ENCODE measurements at places on chromosomes 3 and 15.

- no peak for DNase-seq
Observed at GRCh38 chr3:11996480-11996879, 7.7 kb upstream of the SYN2 start.

DNA sequence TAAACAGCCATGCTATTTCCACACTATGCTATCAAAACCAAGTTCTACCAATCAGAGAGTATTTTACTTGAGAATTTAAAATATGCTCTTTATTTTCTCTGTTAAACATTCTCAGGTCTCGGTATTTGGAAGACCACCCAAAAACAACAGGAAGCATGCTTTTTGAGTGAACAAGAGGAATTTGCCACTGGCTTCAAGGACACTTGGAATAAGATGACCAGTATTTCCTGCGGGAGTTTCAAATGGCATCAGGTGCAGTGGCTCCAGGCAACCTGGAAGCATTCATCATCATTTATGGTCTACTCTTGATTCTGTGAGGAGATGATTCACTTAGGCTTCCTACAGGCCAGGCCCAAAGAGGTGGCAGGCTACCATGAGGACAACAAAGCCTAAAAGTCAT lies 305.7 kb upstream of the ATP11B start:
- DNase-seq, result peak; percentile 11

DNA sequence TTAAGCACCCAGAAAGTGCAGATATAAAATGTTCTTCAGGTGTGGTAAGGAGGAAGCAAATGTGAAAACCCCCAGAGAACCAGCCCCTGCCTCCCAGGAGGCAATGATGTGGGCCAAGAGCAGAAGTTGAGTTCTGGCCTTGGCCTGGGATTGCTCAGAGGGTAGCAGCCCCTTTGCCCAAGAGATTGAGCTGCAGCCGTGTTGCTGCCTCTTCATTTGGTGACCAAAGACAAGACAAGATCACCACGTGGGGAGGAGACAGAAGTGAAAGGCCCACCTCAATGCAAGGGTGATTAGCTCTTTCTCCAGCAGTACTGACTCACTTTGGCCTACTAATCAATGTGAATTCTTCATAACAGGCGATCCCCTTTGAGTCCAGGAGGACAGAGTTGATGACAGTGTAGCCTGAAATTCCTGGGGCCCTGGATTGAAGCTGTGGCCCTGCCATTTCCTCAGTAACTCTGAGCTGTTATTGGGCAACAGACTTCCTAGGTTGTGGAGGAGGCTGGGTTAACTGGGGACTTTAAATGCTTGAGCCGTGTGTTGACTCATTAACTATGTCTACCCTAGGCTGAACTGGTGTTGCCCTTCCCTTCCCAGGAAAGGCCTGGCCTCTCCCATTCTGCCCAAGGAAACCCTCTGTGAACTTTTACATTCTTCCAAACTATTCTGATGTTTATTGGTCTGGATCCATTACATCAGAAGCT lies 86.5 kb downstream of the ST6GAL1 start:
- DNase-seq, result peak; percentile 20

- peak; percentile 51 for DNase-seq
Observed at GRCh38 chr3:147737376-147737775, 328.2 kb downstream of the ZIC1 start.

- no peak for DNase-seq
Observed at GRCh38 chr3:188589071-188589470, 435.1 kb downstream of the LPP start.

DNA sequence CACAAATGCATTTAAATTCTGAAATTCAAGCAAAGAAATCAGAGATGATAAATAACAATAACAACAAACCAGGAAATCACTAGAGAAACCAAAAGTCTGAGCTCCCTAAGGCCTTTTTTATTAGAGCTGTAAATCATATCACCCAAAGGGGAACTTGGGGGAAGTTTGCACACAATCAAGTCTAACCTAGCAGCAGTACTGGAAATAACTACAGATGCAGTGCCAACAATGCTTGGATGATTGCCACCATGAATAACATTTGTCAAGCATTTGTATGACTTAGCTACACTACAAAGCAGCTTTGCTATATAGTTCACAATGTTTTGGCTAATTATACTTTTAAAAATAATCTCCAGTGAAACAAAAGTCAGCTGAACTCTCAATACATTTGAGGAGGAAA lies 27.8 kb downstream of the SHQ1 start:
- peak; percentile 74 for DNase-seq

DNA sequence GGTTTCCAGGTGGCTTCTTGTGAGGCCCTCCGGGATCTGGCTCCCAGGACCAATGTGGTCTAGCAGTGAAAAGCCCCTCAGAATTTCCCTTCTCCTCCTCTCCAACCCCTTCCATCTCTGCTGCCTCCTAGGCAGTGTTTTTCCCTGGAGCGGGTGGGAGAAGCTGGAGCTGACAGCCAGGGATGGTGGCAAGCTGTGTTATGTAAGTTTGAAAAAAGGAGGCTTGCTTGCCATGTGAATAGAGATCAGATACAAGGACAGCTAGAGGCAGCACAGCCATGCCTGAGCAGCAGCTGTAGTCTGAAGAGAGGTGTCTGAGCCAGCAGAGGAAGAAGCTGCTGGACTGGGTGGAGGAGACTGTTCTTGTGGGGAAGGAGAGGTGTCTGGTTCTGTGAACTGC lies 20.6 kb downstream of the SNAPC5 start:
- DNase-seq, result no peak

DNA sequence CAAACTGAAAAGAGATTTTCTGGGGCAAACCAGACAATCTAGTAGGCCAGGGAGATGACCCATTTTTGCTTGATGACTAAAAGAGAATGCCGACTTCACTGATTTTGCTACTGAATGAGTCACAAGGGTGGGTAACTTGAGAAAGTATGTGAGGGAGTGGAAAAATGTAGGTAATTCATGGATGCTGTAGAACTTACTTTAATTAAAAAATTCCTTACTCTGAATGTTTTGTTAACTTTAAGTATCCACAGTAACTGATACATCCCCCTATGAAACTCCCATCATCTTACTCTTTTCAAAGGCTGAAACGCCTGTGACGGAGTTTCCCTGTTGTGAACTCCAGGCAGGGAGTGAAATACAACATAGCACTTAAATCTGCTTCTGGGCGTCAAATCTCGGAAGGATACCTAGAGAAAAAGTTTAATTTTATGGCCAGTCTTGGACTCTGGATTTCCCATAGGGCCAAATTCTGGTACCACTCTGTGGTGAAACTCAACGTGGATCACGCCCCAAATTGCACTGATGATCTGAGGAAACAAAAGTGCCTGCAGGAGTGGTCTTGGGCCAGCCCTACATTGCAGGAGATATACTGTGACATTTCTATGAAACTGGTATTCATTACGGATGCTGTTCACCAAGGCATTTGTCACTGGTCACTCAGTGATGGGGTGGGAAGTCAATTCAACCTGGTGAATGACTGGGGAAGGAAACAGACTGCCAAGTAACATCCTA lies 24.0 kb downstream of the GOLIM4 start:
- DNase-seq, result peak; percentile 90

GRCh38 chr3:55484191-55484689 lies 2.9 kb downstream of the WNT5A start:
- DNase-seq, result no peak

GRCh38 chr15:82105451-82106215 lies 59.8 kb upstream of the MEX3B start:
- DNase-seq, result peak; percentile 89

DNA sequence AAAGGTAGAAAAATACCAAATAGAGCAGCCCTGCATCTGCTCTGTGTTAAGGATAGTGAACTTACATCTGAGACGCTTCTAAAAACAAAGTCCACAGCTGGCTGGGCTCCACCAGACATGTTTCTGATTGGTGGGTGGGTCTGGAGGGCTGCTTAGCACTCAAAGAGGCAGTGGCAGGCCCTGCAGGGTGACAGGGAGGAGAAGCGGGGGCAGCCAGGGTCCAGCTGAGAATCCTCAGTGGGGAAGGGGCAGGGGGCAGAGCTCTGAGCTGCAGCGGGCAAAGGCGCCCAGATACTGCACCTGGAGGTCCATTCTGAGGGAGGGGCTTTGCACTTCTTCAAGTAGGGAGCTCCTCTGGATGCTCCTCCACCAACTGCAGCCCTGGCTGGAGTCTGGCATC lies 28.1 kb downstream of the PRR23E start:
- DNase-seq, result no peak

- no peak for DNase-seq
Observed at GRCh38 chr15:69467636-69468035, 15.0 kb downstream of the RPLP1 start.

DNA sequence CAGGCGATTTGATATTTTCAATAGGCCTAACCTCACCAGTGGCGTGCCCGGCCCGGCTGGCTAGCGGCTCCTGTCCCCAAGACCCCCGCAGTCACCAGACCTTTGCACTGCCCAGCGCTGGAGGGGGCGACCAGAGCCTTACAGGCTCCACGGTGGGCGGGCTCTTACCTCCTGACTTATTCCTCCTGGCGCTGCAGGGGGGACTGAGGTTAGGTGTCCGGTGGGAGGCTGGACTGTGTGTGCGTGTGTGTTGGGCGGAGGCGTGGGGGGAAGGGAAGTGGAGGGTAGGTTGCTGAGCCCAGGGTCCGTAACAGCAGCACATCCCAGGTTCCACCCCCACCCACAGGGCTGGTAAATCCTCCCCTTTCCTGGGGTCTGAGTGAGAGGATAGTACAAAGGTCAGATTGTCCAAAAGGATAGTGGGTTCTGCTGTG lies 27.5 kb upstream of the THRB start:
- DNase-seq, result no peak

DNA sequence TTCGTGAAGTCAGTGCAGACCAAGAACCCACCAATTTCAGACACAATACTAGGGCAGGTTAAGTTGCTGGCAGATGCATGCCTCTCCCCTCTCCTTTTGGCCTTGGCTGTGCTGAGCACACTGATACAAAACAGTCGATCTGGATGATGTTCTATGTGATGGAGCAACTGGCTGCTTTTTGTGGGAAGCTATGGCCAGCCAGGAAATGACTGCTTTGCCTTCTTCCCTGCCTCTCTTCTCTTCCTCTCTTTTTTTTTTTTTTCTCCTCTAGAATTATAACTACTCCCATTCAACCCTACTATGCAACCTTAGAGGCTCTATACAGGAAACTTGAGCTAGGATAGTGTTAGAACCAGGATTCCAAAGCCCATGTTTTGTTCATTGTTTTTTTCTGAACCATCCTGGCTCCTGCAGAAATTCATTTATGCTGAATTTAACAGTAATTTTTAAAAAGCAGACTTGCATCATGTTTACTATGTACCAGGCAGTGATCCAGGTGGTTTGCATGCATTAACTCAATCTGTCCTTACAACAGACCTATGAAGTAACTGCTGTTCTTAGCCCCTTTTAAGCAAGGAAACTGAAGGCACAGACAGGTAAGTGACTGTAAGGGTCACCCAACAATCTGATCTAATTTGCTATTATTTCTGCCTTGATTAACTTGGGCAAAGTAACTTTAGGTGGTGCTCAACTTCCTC lies 62.9 kb downstream of the PLD1 start:
- no peak for DNase-seq
